Tibial nerve (tissue), 4 donors: ENCODE measurements at places on chromosomes 4 and X.

DNA sequence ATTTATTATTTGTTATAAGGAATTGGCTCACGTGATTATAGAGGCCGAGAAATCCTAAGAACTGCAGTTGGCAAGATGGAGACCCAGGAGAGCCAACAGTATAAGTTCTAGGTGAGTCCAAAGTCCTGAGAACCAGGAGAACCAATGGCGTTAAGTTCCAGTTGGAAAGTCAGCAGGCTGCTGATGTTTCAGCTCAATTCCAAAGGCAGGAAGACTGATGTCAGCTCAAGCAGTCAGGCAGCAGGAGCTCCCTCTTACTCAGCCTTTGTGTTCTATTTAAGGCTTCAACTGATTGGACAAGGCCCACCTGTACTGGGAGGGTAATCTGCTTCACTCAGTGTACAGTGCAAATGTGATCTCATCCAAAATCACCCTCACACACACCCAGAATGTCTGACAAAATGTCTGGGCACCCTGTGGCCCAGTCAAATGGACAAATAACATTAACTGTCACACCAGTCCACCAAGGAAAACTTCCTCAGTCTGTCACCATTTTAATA lies 30.8 kb upstream of the TBL1X start:
- no peak for DNase-seq

GRCh38 chr4:80841587-80842281 lies 188.8 kb upstream of the BMP3 start:
- no peak for DNase-seq

- no peak for DNase-seq
Observed at GRCh38 chr4:10101671-10102473, 14.7 kb downstream of the WDR1 start.

GRCh38 chrX:19557822-19558221 lies 42.5 kb upstream of the MAP3K15 start:
- no peak for DNase-seq

- no peak for DNase-seq
Observed at GRCh38 chrX:122501652-122502051, 682.4 kb upstream of the GRIA3 start.

DNA sequence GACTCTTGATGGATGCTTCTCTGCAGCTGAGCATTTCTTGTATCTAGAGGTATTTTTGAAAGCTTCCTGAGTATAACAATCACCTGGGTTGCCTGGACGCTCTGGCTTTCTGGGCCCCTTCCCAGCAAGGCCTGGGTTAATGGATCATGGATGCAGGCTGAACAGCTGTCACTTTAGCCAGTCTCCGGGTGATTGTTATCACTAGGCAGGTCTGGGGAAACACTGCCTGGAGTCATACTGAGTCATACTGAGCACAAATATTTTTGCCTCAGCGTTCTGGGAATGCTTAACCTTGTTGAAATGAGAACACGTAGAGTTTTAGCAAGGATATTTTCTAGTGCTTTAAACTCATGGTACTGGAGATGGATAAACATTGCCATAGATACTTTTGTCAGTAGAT lies 102.6 kb downstream of the PHEX start:
- no peak for DNase-seq

DNA sequence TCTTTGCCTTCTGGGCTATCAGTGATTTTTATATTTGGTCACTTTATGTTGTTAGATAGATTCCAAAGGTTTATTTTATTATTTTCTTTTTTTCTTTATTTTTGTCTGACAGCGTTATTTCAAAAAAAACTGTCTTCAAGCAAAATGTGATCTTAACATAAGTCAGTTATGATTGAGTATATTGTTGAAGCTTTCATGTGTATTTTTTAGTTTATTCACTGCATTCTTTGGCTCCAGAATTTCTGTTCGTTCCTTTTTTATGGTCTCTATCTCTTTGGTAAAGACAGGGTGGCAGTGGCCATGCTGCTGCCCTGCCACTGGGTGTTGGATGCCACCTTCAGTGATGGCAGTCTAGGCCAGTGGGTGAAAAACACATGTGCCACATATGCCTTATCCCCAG lies at the start of gene MAGEC3:
Gene MAGEC3, plus strand, starts transcription at position 301 of the 400 bp plus-strand sequence. Its CDS starts 0 bp downstream, at position 301.
- DNase-seq: no peak

- DNase-seq: no peak
Observed at GRCh38 chrX:147736045-147736444, 175.7 kb upstream of the FMR1 start.

- no peak for DNase-seq
Observed at GRCh38 chr4:54525602-54526001, 132.2 kb upstream of the KIT start.

DNA sequence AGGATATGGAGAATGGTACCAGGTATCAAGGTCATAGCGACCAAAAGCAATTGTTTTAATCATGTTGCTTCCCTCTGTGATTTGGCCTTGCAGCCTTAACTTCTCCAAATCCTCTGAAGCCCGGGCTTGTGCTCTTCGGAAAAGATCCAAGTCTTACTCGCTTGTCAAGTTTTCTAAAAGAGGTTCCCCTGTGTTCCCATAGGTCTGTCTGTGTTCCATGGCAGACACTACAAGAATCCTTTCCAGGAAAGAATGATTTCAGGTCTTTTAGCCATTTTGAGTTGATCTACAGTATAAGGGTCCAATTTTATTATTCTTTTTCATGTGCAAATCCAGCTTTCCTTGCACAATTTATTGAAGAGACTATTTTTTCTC lies 710.6 kb upstream of the DIAPH2 start:
- no peak for DNase-seq

GRCh38 chrX:143632625-143633410 lies 3.1 kb downstream of the SLITRK4 start:
- DNase-seq: no peak

DNA sequence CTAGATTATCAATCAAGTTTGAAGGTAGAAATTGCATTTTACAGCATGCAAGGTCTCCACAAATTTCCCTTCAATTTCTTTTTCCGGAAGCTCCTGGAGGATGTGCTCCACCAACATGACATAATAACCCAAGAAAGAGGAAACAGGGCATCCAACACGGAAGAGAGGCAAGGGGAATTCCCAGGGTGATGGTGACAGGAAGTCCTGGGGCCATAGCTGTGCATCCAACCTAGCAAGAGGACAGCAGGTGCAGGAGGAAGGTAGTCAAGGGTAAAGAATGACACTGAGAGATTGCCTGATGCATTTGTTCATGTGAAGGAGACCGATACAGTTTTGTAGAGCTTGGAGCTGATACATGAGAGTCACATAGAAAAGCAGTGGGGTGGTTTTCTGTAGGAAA lies 115.7 kb upstream of the LSM6 start:
- DNase-seq: no peak

DNA sequence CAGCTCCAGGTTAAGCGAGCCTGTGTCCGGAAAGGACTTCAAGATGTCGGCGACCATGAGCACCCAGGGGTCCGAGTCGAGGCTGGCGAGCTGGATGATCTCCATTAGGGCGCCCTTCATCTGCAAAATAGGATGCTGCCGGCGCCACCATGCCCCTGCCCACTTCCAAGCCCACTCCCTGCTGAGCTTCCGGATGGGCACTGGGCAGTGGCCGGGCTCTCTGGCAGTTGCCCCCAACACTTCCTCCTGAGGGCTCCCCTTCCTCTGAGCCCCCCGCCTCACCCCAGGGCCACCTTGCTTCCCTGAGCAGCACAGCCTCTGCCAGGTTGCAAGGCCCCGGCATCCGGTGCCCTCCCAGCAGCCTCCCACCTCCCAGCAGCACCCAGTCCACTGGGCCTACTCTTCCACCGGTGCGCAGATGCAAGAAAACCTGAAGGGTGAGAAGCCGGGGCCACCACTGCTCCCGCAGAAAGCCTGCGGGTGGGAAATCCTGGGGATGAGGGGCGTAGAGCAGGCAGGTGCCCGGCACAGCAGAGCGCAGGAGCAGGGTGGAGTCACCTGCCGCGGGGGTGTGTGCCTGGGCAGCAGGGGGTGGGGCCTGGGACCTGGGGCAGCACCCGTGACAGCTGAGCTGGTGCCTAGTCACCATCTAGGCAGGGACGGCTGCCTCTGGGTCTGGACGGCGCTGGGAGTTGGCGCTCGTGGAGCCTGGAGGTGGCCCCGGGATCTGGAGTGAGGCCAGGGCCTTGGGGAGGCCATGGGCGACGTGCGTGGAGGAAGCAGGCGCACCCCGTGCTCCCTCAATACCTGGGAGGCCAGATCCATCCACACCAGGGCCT lies 17.0 kb downstream of the NELFA start:
- DNase-seq: no peak

GRCh38 chr4:51963841-51964517 lies 56.2 kb downstream of the LRRC66 start:
- DNase-seq: no peak

DNA sequence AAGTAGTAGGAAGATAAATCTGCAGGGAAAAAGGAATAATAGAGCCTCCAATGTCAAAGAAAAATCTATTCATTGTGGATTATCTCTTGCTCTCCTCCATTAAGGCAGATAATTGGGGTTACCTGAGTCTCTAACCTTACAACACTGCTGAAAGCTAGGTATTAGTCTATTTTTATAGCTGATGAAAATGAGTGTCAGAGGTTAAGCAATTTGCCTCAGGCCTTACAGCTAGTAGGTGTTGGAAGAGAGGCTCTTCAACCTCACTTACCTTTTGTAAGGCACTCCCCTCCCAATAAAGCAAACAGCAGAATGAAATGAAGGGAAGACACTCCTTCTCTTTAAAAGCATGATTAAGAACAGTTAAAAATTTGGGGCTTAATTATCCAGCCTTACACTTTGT lies 45.4 kb upstream of the GAB1 start:
- no peak for DNase-seq

DNA sequence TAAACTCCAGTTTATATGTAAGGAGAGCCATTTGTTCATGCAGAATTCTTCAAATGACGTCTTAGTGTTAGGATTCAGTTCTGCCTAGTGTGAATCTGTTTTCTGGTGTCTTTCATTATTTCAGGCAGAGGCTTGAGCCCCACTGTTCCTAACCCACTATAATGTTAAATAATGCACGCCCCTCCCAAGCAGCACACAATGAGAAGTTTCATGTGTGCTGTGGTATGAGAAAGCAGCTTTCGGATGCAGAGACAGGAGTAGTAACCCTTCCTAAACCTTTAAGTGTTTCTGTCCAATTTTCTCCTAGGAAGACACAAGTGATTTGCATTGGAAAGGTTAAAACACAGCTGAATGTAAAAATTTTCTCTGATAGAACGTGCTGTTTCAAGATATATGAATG lies 54.5 kb downstream of the TRIM2 start:
- DNase-seq: no peak
